SK-N-SH treated with all-trans-retinoic acid at 6 μM for 48 hours (cell line): ENCODE measurements at places on chromosomes 1 and 21.

DNA sequence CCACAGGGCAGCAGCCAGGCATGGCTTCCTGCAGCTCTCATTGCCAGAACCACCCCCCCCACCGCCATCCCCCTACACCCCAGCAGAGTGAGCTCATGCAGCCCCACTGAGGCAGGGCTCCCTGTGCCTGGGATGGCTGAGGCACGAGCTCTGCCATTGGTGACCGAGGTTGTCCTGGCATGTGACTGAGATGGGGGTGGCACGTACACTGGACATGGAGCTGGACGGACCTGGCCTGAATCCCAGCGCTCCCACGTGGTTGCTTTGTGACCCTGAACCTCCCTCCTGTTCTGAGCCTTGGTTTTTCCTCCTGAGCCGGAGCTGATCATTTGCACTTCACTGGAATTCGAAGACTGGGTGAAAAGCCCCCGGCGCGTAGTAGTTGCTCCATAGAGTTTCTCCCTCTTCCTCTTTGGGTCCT, 28.3 kb downstream of the ALPL start:
- ATAC-seq = no peak

DNA sequence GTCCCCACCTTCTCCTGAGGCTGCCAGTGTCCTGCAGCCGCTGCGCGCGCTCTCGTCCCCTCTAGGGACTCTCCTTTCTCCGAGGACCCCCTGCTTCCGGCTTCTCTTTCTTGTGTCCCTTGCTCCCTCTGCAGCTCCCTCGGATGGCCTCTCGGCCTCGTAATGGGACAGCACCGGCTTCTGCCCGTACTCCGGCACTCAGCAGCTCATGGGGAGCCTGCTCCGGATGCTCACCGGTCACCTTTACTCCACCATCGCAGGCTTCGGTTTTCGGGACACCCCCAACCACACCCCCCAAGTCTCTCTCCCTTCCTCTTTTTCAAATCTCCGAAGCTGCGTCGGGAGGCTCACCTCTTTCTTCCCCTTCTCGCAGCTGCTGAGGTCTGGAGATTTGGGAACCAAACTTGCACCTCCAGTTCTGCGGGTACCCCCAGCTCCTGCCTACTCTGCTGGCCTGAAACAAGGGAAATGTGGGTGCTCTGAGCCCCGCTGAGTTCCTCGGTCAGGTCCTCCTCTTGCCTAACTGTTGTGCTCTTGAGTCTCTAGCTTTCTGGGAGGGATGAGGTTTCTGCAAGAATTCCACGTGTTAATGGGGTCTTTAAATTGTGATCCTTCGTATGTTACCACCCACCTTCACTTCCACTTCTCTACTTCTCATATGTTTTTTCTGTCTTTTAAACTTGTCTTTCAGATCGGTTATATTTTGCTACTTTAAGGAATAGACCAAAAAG, 930 bp downstream of the CDC14A start:
- peak; percentile 2 for ATAC-seq

- ATAC-seq = no peak
These were observed 11.6 kb downstream of the UBE2J2 start for GRCh38 chr1:1262071-1262470.

- no peak for ATAC-seq
These were observed 102.3 kb downstream of the NPHP4 start for GRCh38 chr1:5889901-5890300.

GRCh38 chr1:92511541-92511940, 24.8 kb upstream of the GFI1 start:
- no peak for ATAC-seq

DNA sequence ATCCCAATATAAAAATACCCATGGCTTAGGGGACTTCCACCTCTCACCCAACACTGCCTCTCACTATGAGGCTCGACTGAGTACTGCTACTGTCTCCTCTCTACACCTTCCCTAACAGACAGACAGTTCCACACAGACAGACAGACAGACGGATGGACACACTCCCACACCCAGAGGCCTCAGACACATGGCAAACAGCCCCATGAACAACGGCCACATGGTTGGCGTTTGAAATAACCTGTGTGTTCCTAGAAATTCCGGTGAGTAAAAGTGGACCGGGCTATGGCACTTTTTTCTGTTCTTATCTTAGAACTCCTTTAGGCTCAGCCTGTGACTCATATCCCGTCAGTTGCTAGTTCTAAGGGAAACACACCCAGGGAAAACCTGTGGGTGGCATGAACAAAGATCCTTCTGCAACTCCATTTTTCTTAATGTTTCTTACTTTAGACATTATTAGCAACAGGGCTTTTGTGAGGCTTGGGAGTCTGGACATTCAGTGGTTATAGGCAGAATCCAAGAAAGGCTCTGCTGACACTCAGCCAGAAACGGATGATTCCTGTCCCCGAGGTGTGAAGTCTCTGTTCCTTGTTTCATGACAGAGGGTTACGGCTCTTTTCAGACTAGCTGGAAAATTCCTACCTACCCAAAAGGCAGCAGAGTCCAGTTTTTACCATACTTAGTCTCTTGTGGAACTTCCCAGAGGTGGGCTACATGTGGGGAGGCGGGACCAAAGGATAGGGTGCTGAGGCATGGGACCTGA, 90.5 kb upstream of the TLR5 start:
- ATAC-seq = peak; percentile 73

DNA sequence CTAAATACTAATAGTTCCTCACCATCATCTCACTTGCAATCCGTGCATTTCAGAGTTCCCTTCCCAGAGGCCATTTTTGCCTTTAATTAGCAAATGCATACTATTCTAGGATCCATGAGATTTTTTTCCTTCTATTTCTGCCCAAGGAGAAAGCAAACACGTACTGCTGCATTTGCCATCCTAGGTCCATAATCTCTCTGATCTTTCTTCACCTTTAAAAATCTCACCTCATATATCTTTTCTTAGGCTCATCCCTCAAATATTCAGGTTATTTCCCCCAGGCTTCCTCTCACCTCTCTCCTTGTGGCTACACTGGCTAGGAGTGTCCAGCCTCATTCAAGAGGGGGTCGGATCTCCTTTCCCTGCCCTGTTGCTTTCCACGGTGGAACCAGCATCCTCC, 338.6 kb downstream of the SETD4 start:
- no peak for ATAC-seq

DNA sequence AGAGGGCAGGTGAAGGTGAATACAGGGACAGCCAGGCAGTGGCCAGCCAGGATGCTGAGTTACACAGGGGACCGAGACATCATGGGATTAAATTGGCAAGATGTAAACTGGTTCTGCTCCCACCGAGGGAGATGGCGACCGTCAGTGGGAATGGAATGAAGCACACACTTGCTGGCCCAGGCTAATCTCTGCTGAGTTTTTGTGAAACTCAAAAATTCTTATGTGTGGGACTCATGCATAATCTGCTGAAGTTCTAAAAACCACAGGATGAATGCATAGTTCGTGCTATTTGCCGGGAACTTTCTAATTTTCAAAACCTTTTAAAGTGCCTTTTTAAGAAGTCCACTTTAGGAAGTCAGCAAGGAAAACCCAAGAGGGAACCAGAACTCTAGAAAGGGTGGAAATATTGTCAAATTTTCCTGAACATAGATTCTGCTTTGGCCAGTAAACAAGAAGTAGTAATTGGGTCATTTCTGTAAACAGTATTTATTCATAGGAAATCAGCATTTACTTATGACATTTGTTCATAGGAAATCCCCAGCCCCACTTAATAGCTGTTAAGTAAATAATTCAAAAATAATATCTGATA, 85.4 kb upstream of the ROR1 start:
- ATAC-seq = no peak

- no peak; the same call in 2 of the 3 replicates for ATAC-seq
These were observed 52.2 kb downstream of the PHACTR4 start for GRCh38 chr1:28421744-28422143.

- ATAC-seq = peak; percentile 77
These were observed 78.0 kb downstream of the PTPN14 start for GRCh38 chr1:214473387-214473786.

- peak; percentile 95 for ATAC-seq
These were observed 57.4 kb downstream of the SSX2IP start for GRCh38 chr1:84632673-84633434.

- peak; percentile 97 for ATAC-seq
These were observed 36.8 kb upstream of the RPF1 start for GRCh38 chr1:84442256-84442655.

DNA sequence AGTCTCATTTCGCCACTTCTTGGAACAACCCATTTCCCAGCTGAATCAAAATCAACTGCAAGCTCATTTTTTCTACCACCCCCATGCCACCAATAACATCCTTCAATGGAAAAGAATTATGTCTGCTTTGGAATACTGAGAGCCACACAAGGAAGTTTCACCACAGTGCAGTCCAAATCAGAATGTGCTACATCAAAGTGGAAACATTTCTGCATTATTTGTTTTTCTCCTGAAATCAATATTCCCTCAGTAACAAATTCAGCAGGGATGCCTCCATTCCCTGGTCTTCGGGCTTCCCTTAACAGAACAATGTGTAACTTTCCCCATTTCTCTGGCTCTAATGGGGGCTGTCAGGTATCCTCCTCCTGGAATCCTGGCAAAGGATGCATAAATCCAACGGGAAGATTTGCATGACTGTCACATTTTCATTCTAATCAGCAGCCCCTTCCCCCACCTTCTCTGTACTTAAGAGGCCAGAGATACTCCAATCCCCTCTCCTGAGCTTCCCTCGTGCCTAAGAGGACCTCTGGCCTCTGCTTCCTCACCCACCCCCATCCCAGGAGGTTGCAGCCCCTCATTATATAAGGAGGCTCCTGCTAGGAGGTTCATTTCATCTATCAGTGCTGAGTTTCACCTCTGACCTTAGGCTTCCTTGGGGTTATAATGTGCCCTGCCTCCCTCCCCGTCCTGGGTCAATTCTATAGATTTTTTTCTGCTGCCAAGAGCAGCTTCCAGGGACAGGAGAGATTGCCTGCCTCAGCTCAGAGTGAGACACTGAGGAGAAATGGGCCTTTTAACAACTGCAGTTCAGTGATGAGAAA, 201.1 kb downstream of the OMA1 start:
- no peak for ATAC-seq

- no peak for ATAC-seq
These were observed 30.3 kb downstream of the VN1R5 start for GRCh38 chr1:247286134-247286670.

GRCh38 chr1:3620708-3621107, 4.1 kb upstream of the TPRG1L start:
- ATAC-seq = no peak

DNA sequence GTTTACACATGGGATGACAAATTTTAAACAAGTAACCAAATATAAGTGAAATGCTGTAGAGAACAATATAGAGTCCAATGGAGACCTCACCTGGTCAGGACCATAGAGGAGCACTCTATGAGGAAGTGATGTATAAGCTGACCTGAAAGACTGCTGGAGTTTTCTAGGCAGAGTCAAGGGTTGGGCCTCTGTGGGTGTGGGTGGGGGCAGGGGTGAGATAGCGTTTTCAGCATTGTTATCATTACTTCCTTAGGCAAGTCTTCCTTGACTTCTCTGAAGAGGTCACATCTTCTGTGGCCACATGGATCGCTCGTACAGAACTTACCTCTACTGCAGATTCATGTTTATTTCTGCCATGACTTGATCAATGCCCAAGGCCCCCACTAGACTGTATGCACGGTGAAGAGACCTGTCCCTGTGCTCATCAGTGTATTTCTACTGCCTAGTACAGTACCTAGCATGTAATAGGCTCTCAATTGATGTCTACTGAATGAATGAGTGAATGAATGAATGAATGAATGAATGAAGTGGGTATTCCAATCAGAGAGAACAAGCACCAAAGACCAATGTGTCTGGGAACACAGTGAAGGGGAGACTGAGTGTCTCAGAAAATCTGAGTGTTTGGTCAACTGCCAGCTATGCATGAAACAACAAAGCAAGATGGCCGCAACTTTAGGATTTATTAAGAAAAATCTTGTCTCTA, 116.5 kb downstream of the RNF220 start:
- ATAC-seq = no peak

DNA sequence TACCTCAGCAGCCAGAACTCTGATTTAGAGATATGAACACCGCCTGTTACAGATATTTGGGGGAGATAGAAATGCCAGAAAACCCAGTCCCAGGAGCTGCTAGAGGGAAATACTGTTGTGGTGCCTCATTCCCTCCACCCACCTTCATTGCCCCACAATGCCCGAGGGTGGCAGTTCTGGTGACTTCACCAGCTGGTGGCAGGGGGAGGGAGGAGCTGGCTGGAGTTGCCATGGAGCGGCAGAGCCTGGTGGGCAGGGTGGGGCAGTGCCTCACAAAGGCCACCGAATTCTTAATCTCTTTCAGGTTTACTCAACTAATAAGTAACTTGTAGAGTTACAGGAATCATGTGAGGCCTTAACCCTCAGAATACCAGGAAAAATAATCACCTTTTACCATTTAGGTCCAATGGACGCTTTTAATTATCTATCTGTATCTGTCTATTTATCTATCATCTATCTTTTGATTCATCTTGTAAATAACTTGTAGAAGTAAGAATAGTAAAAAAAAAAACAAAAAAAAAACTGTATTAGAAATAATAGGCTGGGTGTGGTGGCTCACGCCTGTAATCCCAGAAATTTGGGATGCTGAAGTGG, 11.7 kb upstream of the S100A11 start:
- ATAC-seq = peak; percentile 45

DNA sequence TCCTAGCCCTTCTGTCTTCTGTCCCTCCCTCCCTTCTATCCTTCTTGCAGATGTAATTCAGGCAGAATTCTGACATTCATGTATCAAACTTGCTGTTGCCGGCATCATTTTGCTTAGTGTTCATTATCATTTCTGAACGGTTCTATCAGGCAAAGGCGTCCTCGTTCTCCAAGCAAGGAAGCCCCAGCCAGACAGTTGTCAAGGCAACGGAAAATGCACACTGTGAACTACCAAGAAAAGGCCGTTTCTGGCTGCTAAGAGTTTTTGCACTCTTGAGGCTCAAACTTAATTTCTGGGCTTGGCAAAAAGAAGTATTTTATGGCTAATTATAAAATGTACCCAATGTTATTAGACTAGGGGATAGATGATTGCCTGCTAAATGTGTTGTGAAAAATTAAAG, 164.7 kb upstream of the KCNJ15 start:
- ATAC-seq = no peak

DNA sequence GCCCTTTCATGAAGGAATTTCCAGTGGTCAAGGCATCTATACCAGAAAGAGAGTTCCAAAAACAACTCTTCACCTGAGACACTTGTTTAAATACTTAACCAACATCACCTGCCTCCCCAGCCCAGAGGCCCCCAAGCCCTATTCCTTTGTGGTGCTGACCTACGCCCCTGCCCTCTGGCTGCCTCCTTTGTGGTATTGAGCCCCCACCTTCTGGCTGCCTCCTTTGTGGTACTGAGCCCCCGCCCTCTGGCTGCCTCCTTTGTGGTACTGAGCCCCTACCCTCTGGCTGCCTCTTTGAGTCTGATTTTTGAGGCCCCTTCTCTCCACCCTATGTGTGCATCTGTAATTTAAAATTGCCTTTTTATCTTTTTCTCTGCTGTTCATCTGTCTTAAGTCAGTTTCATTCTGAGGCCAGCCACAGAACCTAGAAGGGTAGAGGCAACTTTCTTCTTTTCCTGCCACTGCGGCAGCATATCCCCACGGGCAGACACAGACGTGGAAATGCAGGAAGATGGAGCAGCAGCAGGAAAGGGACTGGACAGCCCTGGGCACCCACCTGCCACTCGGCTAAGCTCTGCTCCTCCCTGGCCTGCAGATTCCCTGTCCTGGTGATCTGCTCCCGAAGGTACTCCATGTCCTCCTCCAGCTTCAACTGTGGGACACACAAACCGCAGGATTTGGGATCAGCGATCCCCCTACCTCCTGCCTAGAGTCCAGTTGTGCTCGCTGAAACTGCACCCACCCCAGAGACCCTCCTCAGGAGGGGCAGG, 3.2 kb downstream of the TRIM17 start:
- ATAC-seq = no peak
